Astrocyte (in vitro differentiated cells and primary cell): ENCODE measurements at places on chromosomes 1 and 21. TPM values are rescaled to one million over a fixed set of nuclear protein-coding genes. Genes with fewer than 3 reads are reported as not detected.

DNA sequence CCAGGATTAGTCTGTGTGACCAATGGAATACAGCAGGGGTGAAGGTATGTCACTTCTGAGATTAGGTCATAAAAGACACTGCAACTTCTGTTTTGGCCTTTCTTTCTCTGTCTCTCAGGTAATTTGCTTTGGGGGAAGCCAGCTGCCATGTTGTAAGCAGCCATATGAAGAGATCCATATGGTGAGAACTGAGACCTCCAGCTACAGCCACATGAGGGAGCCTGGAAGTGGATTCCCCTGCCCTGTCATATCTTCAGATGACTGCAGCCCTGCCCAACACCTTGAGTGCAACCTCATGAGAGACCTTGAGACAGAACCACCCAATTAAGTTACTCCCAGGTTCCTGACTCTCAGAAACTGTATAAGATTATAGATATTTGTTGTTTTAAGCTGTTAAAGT, 70.1 kb upstream of the ESRRG start:
- DNase-seq = no peak

- no peak for DNase-seq
Observed at GRCh38 chr1:29953961-29954360, 717.6 kb downstream of the PTPRU start.

DNA sequence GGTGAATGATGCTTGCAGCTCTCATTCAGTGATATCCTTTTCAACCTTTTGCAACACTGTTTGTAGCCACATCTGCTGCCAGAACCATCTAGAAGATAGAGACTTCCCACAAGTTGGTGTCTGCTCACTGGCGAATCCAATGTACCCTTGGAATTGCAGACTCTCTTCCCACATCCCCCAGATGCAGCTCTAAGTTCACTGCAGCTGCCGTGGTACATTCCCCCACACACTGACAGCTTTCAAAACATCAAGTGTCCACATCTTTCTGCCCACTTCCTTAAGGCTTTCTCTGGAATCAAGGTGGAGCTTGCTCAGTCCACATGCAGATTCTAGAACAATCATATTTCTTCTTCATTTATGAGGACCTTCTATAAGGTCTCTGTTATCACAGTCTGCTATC, 99.2 kb downstream of the PLPPR4 start:
- no peak for DNase-seq

GRCh38 chr1:112872551-112872962, 83.4 kb downstream of the SLC16A1 start:
- peak; percentile 52 for DNase-seq

DNA sequence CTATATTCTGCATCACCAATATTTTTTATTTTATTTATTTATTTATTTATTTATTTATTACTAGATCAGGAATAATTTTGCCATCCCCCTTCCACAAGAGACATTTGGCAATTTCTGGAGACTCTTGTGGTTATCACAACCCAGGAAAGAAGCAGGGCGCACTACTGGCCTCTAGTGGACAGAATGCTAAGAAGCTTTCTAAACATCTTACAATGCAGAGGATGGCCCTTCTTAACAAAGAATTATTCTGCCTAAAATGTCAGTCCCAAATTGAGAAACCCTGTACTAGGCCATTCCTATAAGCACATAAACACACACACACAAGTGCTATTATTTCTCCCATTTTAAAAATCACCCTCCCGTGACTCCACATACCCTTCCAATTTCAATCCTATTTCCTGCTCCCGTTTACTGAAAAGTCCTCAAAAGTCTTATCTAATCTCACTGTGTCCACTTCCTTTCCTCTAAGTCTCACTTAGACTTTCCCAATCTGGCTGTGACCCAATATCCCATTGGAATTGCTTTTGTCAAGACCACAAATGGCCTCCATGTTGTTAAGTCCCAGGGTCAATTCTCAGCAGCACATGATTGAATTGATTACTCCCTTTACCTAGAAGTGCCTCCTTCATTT, 43.7 kb upstream of the RNF11 start:
- DNase-seq = peak; percentile 51

- DNase-seq = peak; percentile 24
Observed at GRCh38 chr1:107141491-107142126, 770 bp downstream of the NTNG1 start.

DNA sequence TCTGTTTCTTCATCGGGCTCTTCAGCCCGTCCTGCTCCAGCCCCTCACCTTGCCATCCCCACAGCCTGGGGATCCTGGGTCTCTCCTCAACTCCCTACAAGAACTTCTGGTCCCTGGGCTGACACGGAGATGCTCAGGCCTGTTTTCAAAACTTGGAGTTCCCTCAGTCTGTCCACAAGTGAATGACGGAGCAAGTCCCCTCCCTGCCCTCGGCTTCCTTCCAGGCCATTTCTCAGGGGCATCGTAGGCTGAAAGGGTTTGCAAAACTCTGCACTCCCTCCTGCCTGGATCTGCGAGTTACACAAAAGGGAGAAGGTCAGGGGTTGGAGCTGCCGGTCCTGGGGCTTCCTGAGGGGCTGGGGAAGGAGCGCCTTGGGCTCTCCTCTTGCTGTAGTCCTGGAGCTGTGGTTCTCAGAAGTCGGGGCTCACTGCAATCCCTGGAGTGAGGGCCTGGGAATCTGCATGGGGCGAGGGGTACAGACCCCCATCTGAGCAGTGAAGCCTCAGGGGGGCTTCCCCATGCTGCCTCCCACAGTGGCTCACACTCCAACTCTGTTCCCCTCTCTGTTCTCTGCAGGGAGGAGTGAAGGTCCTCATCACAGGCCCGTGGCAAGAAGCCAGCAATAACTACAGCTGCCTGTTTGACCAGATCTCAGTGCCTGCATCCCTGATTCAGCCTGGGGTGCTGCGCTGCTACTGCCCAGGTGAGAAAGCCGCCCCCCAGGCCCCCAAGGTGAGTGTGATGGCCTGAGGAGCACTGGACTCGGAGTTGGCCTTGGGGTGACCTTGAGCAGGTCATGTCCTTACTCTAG, 100.6 kb upstream of the VAMP3 start:
- DNase-seq = no peak

Gene PCP4L1
- total RNA-seq = 0.26 TPM in 1 of 2 replicates, not detected in the other

Gene VHLL
- 0.34 TPM in 1 of 2 replicates, not detected in the other for total RNA-seq

Gene FMO5
- 1.0 and 1.3 TPM in 2 replicates for total RNA-seq
